Left ventricle myocardium inferior (tissue), 1 donor: ENCODE measurements at places on chromosomes 1 and 21.

- no peak overlapping the region for H3K27ac ChIP-seq
- no peaks in the 10 kb centered on the region for H3K36me3 ChIP-seq
- H3K27me3 ChIP-seq, result no peaks in the 10 kb centered on the region
- no peak for DNase-seq
- no peak overlapping the region for H3K4me3 ChIP-seq
These were observed 335.6 kb upstream of the PBX1 start for GRCh38 chr1:164223378-164223777.

- no peak for DNase-seq
- H3K27me3 ChIP-seq, result no peaks in the 10 kb centered on the region
- no peak overlapping the region for H3K27ac ChIP-seq
- H3K36me3 ChIP-seq, result peaks cover 6% of the 10 kb centered on the region
- no peak overlapping the region for H3K4me3 ChIP-seq
These were observed 282.9 kb downstream of the PBX1 start for GRCh38 chr1:164841702-164842465.

DNA sequence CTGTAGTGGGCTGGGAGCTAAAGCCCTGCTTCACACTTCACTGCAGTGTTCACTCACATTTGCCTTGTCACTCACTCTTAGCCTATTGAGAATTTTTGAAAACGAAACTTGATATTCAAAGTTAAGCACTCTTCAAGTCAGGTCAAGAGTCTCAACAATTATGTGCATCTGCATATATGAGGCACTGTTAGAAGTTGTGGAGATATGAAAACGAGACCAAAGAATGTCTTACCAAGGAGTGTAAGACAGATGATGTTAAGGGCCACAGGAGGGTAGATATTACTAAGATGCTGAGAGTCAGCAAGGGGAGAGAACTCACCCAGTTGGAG lies 64.7 kb upstream of the GJA8 start:
- no peak overlapping the region for H3K4me3 ChIP-seq
- no peaks in the 10 kb centered on the region for H3K4me1 ChIP-seq
- DNase-seq, result no peak

- no peaks in the 10 kb centered on the region for H3K36me3 ChIP-seq
- H3K27ac ChIP-seq, result peak overlapping the region; percentile 77
- H3K4me1 ChIP-seq, result peaks cover 71% of the 10 kb centered on the region
- H3K27me3 ChIP-seq, result no peaks in the 10 kb centered on the region
- peak overlapping the region; percentile 51 for H3K4me3 ChIP-seq
These were observed 727.7 kb downstream of the USP25 start for GRCh38 chr21:16457498-16457897.

GRCh38 chr1:91569411-91570119 lies 68.9 kb downstream of the CDC7 start:
- no peaks in the 10 kb centered on the region for H3K27me3 ChIP-seq
- peak overlapping the region; percentile 7 for H3K4me3 ChIP-seq
- H3K4me1 ChIP-seq, result peaks cover 37% of the 10 kb centered on the region
- no peaks in the 10 kb centered on the region for H3K36me3 ChIP-seq
- peak; percentile 86 for DNase-seq
- peak overlapping the region; percentile 88 for H3K27ac ChIP-seq

DNA sequence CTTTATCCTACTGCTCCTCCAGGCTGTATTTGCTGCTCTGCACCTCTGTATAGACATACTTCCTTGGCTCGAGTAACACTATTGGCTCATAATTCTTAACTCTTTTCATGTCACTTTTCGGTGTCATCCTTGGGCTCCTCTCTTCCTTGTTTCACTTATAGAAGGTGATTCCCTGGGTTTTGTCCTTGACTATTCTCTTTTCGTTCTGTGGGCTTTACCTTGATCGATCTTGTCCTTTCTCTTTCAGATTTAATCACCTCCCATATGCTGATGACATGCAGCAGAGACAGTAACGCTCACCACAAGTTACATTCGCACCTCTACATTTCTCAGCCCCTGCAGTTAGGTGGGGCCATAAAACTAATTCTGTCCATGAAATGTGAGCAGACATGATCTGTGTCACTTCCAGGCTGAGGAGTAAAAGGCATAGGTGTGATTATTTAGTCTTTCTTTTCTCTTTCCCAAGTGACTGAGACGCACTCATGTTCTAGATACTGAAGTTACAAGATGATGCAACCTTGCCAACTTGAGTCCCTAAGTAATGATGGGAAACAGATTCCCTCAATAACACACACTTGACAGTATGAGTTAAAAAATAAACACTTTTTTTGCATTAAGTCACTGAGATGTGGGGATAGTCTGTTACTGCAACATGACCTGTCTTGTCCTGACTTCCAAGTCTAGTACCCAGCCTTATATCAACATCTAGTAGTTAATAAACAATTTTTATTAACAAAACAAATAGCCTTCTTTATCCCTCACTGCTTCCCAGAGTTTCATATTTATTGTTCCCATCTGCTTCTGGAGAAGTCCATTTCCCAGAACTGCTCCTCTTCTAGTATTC lies 49.9 kb upstream of the HAO2 start:
- H3K4me1 ChIP-seq, result no peaks in the 10 kb centered on the region
- no peaks in the 10 kb centered on the region for H3K27me3 ChIP-seq
- no peaks in the 10 kb centered on the region for H3K36me3 ChIP-seq
- DNase-seq, result no peak
- H3K4me3 ChIP-seq, result no peak overlapping the region

- no peak overlapping the region for H3K27ac ChIP-seq
- no peak overlapping the region for H3K4me3 ChIP-seq
- no peak for DNase-seq
- no peaks in the 10 kb centered on the region for H3K4me1 ChIP-seq
- no peaks in the 10 kb centered on the region for H3K36me3 ChIP-seq
- H3K27me3 ChIP-seq, result peaks cover 91% of the 10 kb centered on the region
These were observed 37.6 kb upstream of the DISP3 start for GRCh38 chr1:11441211-11441952.

DNA sequence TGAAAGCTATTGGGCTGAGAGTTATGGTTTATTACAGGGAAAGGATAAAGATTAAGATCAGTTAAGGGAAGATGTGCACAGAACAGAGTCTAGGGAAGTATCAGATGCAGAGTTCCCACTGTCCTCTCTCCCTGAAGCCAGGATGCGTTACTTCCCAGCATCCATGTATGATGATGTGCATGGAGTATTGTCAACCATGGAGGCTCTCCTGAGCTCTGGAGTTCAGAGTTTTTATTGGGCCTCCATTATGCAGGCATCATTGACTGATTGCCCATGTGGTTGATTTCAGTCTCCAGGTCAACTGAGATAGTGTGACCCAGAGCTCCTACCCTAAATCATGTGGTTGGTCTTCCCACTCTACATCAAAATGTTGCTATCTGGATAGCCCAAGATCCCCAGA lies 30.7 kb downstream of the SERINC2 start:
- peaks cover 8% of the 10 kb centered on the region for H3K27me3 ChIP-seq
- no peaks in the 10 kb centered on the region for H3K4me1 ChIP-seq
- no peaks in the 10 kb centered on the region for H3K36me3 ChIP-seq
- no peak overlapping the region for H3K27ac ChIP-seq

GRCh38 chr1:200182701-200183100 lies 155.2 kb downstream of the NR5A2 start:
- DNase-seq, result no peak
- H3K4me3 ChIP-seq, result no peak overlapping the region
- no peaks in the 10 kb centered on the region for H3K36me3 ChIP-seq
- H3K27ac ChIP-seq, result no peak overlapping the region
- no peaks in the 10 kb centered on the region for H3K27me3 ChIP-seq
- peaks cover 23% of the 10 kb centered on the region for H3K4me1 ChIP-seq

DNA sequence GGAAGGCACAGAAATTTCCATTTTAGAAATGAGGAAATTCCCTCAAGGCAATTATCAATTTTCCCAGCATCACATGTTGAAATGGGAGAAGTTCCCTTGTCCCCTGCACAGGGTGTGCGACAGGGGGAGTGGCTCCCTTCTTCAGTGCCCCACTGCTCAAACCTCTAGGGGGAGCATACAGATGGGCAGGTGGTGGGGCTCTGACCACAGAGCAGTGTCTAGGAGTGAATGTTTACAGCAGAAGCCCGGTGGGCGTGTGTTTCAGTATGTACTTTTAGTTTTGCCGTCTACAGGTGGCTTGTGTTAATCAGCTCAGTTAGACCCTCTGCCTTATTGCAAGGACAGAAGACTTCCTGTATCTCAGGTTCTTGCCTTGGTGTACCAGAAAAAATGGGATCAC lies 493.7 kb upstream of the PLXNA2 start:
- no peak overlapping the region for H3K4me3 ChIP-seq
- H3K4me1 ChIP-seq, result no peaks in the 10 kb centered on the region
- H3K27me3 ChIP-seq, result no peaks in the 10 kb centered on the region
- DNase-seq, result no peak
- H3K27ac ChIP-seq, result no peak overlapping the region

- peak overlapping the region; percentile 7 for H3K4me3 ChIP-seq
- H3K36me3 ChIP-seq, result no peaks in the 10 kb centered on the region
- no peaks in the 10 kb centered on the region for H3K27me3 ChIP-seq
- no peak for DNase-seq
- H3K27ac ChIP-seq, result peak overlapping the region; percentile 14
These were observed 216.0 kb upstream of the NFIA start for GRCh38 chr1:60866226-60866900.

- H3K27ac ChIP-seq, result no peak overlapping the region
- no peak for DNase-seq
- peaks cover 28% of the 10 kb centered on the region for H3K4me1 ChIP-seq
- H3K36me3 ChIP-seq, result no peaks in the 10 kb centered on the region
- H3K27me3 ChIP-seq, result no peaks in the 10 kb centered on the region
These were observed 8.3 kb upstream of the CFAP45 start for GRCh38 chr1:159908031-159908940.

DNA sequence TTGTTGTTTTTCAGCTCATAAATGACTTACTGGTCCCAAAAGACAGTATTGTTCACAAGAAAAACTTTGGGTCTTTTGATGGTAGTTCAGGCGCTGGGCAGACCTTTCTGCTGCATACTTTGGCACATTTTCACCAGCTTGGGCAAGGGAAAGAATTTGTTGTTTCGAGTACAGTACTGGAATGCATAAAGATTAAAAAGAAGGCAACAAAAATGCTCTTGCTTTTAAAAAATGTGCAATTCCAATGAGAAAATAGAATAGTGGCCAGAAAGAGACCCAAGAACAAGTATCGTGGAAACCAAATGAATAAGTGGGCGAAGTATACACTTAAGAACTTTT lies 56.0 kb downstream of the CLIC6 start:
- H3K27ac ChIP-seq, result no peak overlapping the region
- no peak for DNase-seq
- H3K4me3 ChIP-seq, result no peak overlapping the region
- no peaks in the 10 kb centered on the region for H3K4me1 ChIP-seq
- peaks cover 51% of the 10 kb centered on the region for H3K27me3 ChIP-seq
